ENCODE measurements at places on chromosomes 7 and 10.

- DNase-seq, result no peak
Observed at GRCh38 chr7:41617987-41618386, 84.9 kb downstream of the INHBA start.

DNA sequence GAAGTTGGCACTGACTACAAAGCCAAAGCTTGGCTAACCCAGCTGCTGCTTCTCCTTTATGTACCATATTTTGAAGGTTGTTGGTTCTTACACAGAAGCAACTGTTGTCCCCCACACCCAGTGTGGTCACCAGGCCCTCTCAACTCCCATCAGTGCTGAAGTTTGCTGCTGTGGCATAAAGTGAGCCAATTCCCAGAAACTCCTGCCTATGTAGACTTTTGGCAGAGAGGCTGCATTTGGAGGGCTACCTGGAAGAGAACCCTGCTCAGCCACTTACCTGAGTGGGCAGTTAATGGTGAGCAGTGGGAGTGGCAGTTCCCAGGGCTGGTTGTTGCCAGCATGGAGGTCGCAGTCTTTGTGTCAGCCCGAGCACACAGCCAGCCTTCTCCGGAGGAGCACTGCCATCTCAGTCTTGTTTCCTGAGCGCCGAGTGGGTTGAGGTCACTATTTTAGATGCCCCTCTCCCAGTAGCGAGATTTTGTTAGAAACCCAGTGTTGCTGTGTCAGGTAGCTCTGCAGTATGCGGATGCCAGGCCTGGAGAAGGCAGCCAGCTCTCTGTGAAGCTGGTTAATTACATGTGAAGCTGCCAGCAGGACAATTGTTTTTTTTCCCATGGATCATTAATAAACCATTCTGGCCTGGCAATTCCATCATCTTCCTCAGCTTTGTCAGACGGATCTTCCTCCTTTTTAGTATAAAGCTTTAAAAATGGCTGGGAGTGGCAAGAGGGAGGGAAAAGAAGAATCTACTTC lies 24.5 kb downstream of the LRRC4 start:
- DNase-seq, result no peak

DNA sequence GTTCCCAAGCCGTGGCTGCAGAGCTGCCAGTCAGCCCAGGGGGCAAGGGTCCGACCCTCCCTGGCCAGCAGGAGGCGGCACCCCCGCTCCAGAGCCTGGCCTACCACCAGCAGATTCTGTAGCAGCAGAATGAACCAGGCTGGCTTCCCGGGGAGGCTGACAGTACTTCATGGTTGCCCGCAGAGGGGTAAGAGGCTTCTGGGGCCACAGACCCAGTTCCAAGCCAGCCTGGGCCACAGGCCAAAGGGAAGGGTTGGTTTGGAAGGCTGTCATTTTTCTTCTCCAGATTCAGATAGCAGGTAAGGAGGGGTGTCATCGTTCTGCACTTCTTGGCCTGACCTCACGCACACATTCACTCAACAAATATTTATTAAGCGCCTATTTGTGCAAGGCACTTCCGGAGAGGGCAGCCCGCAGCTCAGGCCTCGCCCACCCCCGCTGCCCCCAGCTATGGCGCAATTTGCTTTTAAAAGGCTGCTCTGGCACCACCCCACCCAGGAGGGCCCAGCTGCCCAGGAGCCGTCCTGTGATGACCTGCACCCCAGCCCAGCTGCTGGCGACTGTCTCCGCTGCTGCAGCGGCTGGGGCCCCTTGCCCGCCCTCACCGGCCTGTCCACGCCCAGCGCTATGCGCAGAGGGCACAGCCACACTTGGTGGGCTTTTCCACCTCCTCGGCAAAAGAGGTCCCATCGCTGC lies 168.5 kb downstream of the LCOR start:
- no peak for DNase-seq

DNA sequence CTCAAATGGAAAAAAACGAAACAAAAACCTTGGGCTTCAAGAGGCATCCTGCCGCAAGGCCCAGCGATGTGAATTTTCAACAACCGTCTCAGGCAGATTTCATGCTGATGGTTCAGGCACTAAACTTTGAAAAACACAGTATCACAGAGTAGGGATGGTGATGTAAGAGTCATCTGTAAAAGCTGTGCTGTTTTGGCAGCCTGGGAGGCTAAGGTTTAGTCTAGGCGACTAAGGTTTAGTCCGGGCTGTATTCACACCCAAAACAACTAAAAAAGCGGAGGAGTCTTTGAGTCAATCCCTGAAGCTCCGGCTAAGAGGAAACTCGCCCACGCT lies 420 bp upstream of the MINPP1 start:
- DNase-seq, result no peak

DNA sequence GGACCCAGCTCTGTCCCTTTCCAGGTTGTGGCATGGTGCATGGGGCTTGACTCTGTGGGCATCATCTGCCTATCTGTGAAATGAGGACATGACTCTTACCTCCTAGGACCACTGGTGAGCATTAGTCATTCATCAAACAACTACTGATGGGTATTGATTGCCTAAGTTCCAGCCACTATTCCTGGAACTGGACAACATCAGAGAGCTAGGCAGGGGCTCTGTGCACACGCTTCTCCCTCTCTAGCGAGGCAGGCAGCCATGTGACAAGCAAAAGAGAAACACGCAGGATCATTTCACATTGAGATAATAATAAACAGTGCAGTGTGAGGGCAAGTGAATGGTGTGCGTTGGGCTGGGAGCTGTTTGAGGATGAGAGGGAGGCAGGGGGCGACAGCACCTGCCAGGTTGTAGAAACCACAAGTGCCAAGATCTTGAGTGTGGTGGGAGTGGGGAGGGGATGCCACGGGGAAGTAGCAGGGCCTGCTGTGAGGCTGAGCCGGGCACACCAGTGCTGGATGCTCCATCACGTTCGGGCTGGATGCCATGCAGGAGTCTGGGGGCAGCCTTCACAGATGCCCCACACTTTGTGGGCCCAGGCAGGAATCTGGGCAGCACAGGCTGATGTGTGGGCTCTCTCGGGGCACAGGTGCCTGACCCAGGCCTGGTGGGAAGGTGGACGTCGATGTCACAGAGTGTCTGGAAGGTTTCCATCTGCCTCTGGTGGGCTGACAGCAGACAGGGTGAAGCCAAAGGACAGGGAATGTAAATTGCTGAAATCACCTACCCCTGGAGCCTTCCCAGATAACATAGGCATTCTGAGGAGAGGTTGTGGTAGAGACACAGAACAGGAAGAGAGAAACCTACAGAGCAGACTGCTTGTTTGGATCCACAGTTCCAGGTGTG lies 405.5 kb downstream of the RPS24 start:
- DNase-seq, result no peak
